AG09309 (cell line): ENCODE measurements at places on chromosomes 3 and 15.

- peak; percentile 87 for DNase-seq
These were observed 38.4 kb downstream of the PCOLCE2 start for GRCh38 chr3:142850395-142851023.

- no peak for DNase-seq
These were observed 25.9 kb downstream of the ADGRG7 start for GRCh38 chr3:100635273-100635701.

DNA sequence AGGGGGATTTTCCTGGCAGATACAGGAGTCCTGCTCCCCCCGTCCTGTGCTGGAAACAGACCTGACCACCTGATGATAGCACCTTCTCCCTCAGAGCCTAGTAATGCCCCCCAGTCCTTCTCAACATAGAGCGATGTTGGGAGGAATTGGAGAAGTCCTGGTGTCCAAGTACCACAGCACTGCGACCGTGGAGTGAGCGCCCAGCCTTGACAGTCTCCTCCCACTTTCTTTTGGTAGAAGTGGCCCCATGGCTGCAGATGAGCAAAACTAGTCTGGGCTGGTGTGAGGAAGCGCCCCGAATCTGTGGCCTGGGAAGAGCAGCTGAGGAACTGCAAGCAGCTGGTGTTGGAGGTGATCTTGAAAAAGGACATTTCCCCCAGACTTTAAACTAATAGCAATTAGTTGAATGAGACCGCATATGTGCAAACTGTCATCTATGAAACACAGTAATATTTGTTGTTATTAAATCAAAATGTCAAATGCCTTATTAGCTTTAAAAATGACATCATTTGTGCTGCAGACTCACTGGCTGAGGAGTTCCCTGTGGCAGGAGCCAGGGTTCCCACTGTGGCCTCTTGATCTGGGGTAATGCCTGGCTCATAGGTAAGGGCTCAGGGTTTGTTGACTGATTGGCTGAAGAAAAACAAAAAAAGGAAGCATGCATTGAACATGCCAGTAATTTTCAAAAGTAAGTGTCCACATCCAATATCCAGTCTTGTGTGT, 121.8 kb downstream of the CACNA2D3 start:
- DNase-seq: no peak

DNA sequence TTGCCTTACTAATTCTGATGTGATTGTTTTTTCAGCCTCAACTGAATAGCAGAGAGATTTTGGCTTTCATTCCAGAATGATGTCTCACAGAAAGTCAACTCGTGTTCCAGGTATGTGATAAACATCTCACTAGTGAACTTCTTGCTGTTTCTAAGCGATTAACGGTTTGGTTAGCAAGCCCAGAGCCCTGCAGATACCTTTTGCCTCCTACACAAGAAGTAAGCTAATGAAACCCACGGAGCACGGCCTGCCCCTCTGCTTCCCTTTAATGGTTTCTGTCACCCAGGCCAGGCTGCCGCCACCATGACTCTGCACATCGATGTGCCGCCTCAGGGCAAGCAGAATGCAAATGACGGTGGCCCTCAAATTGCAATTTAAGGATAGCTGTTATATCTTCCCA, 155.9 kb upstream of the ICE2 start:
- no peak for DNase-seq

GRCh38 chr15:67862750-67863441, 23.1 kb upstream of the RNU6-1 start:
- DNase-seq: no peak

DNA sequence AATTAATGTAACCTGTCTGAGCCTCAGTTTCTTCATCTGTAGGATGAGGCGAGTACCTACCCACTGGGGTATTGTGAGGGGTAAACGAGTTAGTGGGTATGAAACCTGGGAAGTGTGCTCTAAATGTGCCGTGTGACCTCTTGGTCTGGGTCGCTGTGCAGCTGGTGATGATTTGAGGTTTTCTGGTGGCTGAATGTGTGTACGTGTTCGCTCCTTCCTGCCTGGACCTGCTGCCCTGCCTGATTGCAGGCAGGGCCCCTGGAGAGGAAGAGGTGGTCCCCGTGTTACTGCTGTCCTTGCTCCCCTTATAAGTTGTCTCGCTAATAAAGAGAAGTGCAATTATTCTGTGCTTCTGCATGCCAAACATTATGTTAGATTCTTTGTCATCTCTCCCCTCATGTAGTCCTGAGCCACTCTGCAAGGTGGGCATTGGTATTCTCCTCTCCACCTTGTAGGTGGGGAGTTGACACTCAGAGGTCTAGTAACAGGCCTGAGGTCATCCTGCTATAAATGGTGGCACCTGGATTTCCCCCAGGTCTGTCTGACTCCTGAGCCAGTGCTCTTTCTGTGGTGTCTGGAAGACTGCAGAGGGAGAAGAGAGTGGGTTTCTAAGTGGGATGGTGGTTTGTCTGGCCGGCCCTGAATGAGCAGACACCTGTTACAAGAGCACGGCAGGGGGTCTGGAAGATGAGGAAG, 15.7 kb downstream of the PDIA5 start:
- no peak for DNase-seq
